ENCODE measurements at places on chromosomes 16 and 17.

DNA sequence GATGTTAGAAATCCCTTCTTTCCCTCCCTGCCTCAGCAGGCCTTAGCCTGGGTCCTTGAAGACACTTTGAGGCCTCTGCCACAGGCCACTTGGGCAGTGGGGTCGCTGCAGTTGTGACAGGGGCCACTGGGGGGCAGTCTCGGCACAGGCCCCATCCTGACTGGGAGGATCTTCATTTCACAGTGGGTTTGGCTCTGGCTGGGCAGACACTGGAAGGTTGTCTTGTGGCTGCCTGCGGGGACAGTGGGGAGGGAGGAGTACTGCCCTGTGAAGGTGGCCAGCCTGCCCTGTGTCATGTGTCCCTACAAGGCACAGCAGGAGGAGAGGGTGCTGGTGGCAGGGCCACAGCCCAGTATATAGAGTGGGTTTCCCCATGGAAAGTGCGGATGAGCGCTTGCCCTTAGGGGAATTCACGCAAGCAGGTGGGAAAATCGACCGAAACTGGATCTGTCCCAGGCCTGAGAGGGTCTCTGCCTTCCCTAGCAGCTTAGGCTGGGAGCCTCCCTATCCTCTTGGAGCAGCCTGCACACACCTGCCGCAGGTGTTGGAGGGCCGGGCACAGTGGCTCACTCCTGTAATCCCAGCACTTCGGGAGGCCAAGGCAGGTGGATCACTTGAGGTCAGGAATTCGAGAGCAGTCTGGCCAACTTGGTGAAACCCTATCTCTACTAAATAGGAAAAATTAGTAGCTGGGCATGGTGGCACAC is 28.8 kb downstream of the GINS2 start:
- DNase-seq: peak; percentile 46

GRCh38 chr17:15255713-15256454 is 9.2 kb downstream of the PMP22 start:
- peak; percentile 68 for DNase-seq

DNA sequence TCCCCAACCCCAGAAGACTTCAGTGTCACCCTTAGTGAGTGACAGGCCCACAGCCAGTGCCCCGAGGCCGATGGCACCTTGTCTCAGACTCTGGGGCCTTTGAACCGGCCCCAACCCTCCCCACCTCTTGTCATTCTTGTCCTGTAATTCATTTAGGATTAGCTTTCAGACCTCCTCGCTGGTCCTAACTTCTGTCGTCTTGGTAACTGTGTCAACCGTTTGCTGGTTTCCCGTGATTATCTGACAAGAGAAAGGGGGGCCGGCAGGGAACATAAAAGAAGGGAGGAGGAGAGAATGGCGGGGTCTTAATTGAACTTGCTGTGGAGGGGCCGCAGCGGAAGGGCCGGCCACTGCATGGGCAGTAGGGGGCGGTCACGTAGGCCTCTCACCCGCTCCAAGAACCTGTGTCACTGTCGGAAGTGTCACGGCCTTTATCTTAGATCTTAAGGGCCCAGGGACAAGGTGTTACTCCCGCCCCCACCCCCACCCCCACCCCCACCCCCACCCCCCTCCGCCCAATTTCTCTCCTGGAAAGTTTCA is 46.5 kb upstream of the GSE1 start:
- DNase-seq: no peak

DNA sequence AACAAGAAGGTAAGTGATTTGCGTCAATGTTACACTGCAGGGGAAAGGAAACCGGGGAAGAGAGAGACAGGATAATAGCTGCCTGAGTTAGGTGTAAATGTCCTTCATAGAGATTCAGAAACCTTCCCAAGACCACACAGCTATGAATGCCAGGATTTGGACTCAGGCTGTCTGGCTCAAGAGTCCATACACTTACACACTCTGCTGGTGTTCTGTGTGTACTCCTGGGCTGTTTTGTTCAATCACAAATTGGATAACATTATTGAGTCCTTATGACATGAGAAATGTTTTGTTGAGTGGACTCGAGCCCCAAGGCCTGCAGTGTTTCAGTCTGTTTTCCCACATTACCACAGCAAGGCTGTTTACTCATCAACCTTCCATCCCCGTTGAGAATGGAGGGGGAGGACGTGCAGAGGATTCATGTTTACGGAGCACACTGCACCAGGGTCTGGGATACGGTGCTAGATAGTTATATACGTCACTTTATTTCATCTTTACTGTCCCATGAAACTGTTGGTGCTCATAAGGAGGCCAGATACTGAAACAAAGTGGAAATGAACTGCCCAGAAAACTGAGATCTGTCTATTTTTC is 450.8 kb downstream of the HAPSTR1 start:
- DNase-seq: peak; percentile 1

- no peak for DNase-seq
Measured at GRCh38 chr17:38604479-38605403, 1.0 kb downstream of the SRCIN1 start.
